ENCODE measurements at places on chromosomes 6 and 20.
A peak's percentile ranks its signal among the peaks of the same experiment; 100 is the strongest.

GRCh38 chr6:44696099-44696498, 308.6 kb downstream of the CDC5L start:
- no peak for DNase-seq

GRCh38 chr20:42406826-42407225, 782.9 kb downstream of the PTPRT start:
- no peak for DNase-seq

GRCh38 chr6:64930681-64931080, 776.3 kb downstream of the EYS start:
- no peak for DNase-seq

DNA sequence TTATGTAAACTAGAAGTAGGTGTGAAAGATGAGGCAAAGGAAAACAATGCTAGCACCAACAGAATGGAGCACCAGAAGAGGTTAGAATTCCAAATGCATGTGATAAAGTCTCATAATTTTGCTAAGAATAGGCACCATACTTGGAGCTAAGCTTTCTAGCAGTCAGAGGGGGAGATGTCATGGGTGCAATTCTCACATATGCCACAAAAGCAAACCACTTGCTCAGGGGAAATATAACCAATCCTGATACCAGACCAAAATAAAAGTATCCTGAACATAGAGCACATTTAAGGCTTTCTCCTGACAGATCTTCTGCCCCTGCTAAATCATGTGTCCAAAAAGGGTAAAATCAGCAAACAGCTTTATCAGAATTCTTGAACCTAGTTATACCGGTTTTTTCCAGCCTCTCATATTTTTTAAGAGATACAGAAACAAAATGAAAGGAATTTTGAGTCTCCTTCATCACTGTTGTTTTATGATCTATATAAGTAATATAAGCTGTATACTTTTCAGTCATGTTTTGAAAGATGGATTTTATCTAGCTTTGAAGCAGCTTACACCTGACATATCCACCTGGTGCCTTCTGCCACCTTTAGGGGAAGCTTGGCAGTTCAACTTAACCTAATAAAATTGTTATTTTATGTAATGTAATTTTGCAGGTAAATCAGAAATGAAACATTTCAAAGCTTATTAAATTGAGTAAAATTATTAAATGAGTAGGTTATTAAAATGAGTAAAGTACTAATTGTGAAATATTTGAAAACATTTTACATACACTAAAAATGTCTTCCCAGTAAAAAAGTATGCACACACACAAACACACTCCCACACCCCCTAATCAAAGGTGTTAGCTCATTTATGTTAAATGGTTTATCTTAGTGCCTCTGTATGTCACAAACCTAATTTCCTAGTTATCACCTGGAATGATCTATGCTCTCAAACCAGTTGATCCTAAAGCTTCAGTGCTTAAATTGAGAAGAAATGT, 2.8 kb downstream of the SPO11 start:
- DNase-seq = no peak

GRCh38 chr6:21000331-21000801, 466.1 kb downstream of the CDKAL1 start:
- no peak for DNase-seq

DNA sequence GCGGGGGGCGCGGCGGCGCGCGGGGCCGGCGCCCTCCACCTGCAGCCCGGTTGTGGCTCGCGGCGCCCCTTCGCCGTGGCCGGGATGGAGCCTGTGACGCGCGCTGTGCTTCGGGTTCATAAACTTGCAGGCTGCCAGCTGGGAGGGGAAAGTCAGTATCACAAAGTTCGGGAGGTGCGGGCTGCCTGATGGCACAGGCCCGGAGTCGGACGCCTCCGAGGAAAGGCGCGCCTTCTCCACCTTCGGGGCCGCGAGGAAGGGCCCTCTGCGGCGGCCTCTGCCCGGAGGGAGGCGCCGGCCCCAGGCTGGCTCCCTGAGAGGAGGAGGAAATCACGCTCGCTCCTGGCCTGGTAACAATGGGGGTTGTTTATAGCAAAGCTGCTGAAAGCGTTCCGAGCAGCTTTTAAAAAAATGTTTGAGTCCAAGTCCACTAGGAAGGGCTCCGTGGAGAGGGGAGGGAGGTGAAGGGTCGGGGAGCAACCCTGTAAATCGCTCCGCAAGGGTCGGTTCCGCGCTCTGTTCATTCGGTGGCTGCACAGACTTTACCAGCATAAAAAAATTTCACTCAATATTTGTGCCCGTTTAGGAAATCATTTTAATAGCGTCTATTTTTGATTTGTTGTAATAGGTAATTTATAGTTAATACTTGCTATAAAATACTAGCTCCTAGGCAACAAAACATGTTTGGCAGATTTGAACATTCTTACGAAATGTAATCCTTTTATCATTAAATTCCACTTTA, 1.0 kb downstream of the AFDN start:
- DNase-seq = no peak

- DNase-seq = no peak
Measured at GRCh38 chr6:104601131-104601651, 258.5 kb downstream of the HACE1 start.

DNA sequence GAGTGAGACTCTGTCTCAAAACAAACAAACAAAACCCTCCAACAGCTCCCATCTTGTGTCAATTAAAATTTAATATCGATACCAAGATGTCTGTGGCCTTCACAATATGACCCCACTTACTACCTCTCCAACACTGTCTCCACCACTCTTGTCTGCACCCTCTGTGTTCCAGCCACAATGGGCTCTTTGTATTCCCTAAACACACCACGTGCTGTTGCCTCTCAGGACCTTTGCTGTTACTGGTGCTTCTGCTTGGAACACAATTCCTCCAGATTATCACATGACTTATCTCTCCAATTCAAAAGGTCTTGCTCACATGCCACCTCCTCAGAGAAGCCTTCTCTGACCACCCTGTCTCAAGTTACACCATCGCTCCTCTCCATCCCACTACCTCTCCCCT, 6.0 kb upstream of the HCK start:
- DNase-seq = no peak

DNA sequence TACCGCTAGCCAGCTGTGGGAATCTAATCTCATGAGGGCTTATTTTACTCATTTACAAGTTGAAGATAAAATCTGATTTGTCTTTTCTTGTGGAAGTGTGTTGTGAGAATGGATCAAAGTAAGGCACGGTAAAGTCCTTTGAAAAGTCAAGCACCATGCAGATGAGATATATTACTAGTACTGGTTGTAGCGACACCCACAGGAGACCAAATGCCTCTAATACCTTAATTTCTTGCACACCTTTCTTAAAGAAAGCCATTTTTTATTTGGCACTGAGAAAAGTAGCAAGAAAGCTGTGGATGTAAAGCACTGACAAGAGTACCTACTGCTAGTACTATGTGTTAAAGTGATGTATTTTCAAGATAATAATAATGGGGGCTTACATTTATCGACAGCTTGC, 191.0 kb upstream of the MMS22L start:
- no peak for DNase-seq

- no peak for DNase-seq
Measured at GRCh38 chr6:31977816-31978431, 3.9 kb upstream of the C4A start.

- DNase-seq = no peak
Measured at GRCh38 chr20:36082315-36082915, 72.1 kb upstream of the EPB41L1 start.

- DNase-seq = no peak
Measured at GRCh38 chr6:160500639-160501038, 152.5 kb downstream of the SLC22A3 start.

GRCh38 chr6:138593909-138594757, 94.8 kb upstream of the NHSL1 start:
- DNase-seq = no peak

- no peak for DNase-seq
Measured at GRCh38 chr6:348860-349396, 42.6 kb upstream of the IRF4 start.

DNA sequence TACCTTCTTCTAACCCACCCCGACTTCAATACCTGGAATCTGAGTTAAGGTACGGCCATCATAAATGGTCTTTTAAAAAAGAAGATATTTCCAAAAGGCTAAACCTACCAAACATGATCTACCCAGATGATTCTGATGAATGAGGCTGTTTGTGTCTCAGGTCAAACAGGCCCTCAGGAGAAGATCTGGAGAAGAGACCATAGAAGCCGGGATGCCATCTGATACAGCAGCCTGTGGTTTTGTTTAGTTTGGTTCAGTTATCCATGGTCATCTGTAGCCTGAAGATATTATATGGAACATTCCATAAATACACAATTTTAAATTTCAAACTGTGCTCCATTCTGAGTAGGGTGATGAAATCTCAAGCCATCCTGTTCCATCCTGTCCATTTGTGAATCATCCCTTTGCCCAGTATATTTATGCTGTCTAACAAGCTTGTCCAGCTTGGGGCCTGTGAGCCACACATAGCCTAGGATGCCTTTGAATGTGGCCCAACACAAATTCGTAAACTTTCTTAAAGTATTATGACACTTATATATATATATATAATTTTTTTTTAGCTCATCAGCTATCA, 4.0 kb upstream of the CAP2 start:
- DNase-seq = no peak

DNA sequence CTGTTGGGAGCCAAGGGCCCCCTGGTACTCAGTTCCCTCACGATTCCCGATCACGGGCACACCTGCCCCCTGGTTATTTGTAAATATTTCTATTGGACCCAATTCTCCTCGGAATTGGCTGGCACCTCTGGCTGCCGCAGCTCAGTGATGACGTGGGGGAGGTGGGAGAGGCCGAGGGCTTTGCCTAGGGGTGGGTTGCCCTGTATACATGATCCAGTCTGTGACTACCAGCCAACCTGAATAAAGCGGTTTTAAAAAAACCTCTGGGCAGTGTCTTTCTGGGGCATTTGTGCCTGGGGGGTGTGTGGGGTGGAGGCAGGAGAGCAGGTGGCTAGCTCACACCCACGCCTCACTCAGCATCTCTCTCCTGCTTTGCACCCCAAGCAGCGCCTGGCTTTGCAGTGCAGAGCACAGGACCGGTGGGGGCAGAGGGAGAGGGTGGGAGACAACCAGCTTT, 42.2 kb downstream of the VSTM2L start:
- DNase-seq = no peak

DNA sequence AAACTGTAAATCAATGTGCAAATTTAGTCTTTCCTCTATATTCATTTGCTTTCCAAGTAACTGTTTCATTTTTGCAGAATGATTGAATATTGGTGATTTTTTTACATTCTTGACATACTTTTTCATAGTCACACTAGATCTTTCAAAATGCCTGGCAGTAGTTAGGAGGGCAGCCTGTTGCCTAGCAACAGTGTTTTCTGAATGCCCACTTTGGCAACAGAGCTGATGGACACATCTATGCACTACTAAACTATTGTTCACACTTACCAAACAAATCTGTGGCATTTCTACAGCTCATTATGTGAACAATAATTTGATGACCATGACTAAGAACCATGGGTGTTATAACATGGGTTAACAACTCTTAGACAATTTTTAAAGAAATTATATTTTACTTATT, 438.0 kb upstream of the IMPG1 start:
- no peak for DNase-seq

DNA sequence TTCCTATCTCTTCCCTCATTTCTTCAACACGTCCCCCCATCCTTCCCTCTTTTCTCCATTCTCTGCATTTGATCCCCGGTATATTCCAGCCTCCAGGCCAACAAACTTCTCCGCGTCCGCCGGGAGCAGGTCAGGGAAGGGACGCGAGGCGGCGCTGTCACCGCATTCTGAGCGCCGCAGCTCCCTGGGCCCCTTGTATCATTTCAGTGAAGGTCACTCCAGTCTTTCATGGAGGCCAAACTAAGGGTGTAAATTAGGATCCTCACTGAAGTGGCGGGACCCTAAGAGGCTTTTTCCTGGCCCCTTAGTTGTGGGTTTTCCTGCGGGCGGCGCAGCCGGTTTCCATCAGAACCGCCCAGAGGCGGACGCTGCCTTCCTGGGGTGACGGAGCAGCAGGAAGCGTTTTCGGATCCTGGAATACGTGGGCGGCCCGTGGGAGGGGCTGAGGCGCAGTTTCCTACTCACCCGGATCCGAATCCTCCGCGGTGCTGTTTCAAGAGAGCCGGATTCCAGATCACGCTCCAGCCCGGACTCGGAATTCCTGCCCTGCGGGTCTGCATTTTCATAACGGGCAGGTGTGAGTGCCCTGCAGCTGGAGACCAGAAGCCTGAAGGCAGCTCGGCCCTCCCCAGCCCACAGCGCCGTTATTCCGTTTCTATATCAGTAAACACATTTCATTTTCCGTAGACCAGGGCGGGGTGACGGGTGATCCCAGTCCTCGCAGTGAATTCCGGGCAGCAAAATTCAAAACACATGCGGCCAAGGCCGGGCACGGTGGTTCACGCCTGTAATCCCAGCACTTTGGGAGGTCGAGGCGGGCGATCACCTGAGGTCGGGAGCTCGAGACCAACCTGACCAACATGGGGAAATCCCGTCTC, 3.6 kb upstream of the MICA start:
- DNase-seq = peak; percentile 4

DNA sequence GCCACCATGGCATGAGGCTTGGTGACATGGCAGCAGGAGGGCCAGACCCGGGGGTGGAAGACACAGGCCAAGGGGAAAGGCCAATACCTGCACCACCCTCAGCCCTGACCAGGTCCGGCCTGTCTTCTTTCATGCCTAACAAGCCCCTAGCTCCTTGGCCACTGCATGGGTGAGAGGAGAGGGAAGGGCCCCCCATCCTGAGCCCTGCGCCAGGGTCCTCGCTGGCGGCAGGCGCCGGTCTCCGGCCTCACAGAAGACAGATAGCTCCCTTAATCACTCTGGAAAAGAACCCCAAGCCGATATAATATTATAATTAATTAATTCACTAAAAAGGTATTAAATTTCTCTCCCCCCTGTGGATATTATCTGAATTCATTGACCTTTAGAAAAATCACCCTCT, 41.4 kb downstream of the MDFI start:
- no peak for DNase-seq

DNA sequence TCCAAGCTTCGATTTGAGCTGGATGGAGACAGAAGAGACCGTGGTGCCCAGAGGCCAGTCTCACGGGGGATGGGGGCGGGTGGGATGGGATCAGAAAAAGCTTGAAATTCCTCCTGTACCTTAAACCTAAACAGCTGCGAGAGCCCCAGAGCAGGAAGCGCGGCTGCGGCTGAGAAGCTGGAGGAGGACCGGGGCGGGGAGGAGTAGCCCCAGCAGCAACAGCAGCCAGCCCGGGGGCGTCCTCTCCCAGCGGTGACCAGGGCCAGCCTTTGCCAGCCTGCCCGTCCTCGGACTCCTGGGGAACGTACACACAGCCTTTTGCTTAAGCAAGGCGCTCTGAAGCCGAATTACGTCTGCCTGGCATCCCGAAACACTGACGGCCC, 17.4 kb upstream of the PRDM13 start:
- no peak for DNase-seq

GRCh38 chr20:47067776-47068175, 173.1 kb downstream of the EYA2 start:
- no peak for DNase-seq

DNA sequence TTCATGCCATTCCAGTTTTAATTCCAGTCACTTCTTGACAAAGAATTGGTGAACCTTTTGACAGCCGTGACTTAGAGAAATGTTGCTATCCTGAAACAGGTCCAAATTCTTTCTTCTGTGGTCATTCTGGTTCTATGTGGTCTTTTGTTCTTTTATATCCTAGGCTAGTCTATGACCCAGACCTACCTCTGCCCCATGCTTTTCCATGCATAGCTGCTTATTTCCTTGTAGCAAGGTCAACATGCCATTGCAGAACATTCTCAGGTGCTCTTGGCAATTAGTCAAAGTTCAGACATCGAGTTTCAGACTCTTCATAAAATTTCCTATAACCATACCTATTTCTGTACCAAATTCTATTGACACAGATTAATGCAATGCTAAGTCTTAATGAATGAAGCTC, 202.6 kb downstream of the PLCB1 start:
- DNase-seq = no peak

GRCh38 chr20:11296221-11296620, 621.5 kb upstream of the BTBD3 start:
- DNase-seq = no peak
